ENCODE measurements at places on chromosomes 12 and 14.

DNA sequence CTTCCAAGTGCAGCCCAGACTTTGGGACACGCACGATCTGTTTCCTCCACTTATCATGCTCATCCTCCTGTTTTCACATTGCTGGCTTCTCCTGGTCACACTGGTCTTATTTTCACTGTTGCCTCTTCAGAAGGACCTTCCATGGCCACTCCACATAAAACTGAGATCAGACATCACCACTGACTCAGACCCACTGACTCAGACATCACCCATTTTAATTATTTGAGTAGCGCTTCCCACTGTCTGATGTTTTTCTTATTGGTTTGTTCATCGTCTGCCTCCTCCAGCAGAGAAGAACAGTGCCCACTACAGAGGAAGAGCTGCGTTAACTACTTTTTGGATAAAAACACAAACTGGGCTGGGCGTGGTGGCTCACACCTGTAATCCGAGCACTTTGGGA is 270.5 kb upstream of the PWP1 start:
- DNase-seq, result no peak

- no peak for DNase-seq
Observed at GRCh38 chr14:82113007-82113406, 579.4 kb upstream of the SEL1L start.

DNA sequence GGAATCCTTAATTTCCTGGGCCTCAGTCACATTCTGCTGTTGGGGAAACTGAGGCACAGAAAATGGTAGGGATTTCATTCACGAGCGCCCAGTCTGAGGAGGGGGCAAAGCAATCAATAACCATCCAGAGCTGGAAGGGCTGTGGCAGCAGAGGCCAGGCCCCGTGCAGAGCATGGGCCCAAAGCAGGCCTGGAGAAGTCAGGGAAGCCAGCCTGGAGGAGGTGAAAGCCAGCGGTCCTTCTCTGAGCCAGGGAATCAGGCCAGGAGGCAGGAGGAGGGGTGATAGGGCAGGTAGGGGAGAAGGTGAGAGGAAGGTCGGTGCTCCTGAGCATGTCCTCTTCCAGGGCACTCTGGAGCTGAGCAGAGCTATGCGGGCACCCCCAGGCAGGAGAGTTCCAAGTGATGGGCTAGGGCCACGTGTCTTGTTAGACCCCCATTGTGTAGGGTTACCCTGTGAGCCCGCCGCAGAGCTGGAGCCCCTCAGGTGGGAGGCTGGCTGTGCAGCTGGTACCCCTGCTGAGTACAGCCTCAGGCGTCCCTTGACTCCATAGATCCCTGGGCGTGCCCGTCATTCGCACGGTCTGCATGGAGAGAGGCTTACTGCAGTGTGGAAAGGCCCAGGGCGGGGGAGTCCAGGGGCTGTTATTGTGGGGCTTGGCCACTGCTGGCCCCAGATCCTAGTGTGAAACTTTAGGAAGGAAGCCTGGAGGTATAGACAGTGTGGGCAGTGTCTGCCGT is 4.8 kb downstream of the TNFAIP2 start:
- no peak for DNase-seq

DNA sequence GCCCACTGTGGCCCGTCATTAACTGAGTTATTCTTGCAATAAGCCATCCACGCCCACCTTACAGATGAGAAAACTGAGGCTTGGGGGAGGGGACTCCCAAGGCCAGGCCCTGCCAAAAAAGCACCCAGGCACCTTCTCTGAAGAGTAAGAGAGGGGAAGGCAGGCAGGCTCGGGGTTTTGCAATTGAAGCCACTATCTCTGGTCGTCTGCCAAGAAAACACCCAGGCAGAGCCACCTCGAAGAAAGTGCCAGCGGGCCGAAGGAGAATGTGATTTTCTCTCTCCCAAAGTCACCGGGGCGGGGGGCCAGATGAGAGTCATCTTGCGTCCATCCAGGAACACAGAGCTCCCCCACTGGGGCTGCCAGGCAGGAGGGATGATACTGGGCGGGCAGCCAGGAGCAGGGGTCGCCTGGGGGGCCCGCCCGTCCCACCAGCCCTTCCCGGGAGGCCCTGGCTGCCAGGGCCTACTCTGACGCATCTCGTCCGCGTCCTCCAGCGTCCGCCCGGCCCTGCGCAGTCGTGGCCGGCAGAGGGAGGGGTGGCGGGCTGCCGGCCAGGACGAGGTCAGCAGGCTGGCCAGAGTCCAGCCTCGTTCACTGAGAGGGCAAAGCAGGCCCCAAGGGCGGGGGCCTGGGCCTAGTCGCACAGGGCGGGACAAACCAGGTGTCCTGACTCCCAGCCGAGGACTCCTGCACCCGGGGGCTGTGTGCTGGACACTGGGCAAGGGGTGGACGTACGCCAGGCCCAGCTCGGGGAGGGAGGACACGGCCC is 74.3 kb downstream of the RFLNA start:
- peak; percentile 92 for DNase-seq

- DNase-seq, result no peak
Observed at GRCh38 chr12:130880411-130880885, 8.6 kb downstream of the RAN start.

- no peak for DNase-seq
Observed at GRCh38 chr14:104282332-104283196, 144.2 kb downstream of the KIF26A start.
